Tibial artery (tissue), 4 donors: ENCODE measurements at places on chromosomes 13 and 19.
A peak's percentile ranks its signal among the peaks of the same experiment; 100 is the strongest.

GRCh38 chr13:43470610-43471009, 316.2 kb downstream of the ENOX1 start:
- DNase-seq = no peak

DNA sequence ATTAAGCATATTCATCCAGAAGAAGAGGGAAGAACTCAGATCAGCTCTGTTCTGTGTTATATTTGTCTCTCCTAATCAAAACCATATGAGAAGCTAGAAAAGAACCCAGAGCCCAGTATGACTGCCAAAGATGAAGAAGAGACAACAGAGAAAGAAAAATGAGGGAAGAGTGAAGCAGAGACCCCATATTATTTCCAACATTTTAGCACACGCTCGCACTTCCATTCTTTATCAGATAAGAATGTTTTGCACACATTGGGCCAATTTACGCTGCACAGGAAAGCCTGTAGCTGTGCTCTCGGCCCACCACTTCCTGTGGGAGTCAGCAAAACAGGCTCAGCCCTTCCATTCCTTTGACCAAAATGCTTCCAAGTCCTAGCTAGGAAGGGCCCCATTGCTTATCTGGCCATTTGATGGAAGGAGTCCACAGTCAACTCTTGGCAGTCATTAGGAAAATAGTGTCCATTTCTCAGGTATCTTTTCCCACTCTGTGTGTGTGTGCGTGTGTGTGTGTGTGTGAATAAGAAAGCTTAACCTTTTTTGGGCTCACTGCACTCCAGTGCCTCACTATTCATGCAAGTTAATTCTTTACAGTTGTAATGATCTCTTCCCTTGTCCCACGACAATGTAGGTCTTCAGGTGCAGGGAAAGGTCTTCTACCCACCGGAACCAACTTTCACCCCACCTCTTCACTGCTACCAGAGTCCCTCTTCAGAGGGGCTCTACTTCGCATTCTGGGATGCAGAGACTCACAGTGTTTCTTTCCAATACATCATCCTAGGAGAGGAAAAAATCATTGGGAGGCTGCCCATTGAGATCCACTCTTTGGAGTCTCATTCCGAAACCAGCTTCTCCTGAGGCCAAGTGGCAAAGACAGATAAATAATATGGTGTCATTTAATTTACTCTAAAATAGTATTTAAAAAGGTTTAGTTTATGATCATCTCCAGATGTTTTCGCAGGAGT, 237.5 kb downstream of the COG6 start:
- DNase-seq = peak; percentile 32

- no peak for DNase-seq
Measured at GRCh38 chr19:19406878-19407632, 1.6 kb downstream of the GATAD2A start.

DNA sequence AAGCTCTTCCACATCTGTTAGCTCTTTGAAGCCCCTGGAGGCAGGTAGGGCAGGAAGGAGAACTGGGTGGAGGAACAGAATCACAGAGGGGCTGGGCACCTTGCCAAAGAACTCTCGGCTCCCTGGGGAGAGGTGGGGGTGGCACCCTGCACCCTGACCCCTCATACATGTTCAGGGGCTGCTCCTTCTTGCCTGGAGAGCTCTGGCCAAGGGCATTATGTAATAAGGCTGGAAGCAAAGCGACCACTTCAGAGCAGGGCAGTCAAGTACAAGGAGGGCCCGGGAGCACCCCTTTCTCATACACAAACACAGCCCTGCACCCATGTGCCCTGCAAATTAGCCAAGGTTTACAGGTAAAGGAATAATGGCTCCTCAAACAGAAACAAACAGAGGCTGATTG, 351.9 kb upstream of the TSHZ3 start:
- DNase-seq = no peak

- peak; percentile 75 for DNase-seq
Measured at GRCh38 chr19:51124729-51125128, at the start of gene SIGLEC9. Gene SIGLEC9 (plus strand): TSS chr19:51124906. CDS start chr19:51124975, 69 bp downstream.

- no peak for DNase-seq
Measured at GRCh38 chr13:66895320-66895719, 334.8 kb downstream of the PCDH9 start.

GRCh38 chr13:66567899-66568612, 662.1 kb downstream of the PCDH9 start:
- no peak for DNase-seq

DNA sequence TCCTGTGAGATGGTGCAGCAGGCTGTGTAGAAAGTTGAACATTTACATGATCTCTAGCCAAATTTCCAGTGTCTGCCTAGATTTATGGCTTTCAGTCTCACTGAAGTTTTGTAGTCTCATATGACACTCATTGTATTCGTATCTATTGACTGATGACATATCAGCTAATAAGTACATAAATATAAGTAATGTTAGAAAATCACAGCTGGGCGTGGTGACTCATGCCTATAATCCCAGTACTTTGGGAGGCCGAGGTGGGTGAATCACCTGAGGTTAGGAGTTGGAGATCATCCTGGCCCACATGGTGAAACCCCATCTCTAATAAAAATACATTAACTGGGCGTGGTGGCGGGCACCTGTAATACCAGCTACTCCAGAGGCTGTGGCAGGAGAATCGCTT, 54.7 kb upstream of the HTR2A start:
- DNase-seq = no peak

DNA sequence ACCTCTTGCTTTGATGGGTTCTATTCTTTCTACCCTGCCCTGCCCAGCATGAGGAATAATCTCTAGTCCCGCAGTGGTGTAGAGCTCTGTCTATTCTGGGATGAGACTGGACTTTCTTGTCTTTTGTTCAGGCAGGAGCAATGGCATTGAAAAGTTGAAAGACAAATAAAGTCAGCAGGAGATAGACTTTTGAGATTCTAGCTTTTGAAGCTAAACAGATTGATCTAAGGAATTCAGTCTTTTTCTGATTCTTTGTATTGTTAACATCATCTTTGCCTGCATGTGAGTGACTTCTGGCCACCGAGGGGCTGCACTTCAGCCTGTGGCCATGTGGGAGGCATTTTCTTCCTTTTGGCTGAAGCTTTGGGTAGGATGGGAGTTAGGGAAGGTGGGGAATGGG, 132.4 kb downstream of the MRPL57 start:
- DNase-seq = no peak

GRCh38 chr19:44741258-44741731, 7.2 kb upstream of the BCL3 start:
- DNase-seq = no peak

- DNase-seq = peak; percentile 97
Measured at GRCh38 chr19:49118565-49119410, at the start of gene C19orf73. Gene C19orf73 (minus strand): TSS chr19:49119143. CDS start chr19:49119022, 121 bp downstream.

- DNase-seq = no peak
Measured at GRCh38 chr19:45660636-45661035, 7.4 kb upstream of the GIPR start.

DNA sequence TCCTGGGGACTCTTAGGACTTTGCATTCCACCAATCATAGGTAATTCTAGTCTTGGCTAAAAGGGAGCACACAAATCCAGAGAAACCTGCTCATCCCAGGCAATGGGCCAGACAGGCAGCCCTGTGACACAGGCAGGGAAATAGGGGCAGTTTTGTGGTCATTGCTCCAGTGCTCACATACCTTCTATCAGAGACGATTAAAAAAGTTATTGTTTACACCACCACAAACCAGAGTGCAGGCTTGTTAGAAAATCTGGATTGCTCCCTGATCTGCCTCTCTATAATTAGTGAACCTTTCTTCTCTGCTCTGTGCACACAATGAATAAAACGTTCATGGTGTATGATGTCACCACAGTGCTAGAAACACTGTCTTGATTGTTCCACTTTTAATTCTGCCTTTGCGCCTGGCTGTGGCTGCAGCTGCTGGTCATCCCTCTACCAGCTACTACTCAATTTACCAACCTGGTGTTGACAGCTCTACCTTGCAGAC, 121.6 kb upstream of the SPATA13 start:
- no peak for DNase-seq
